ENCODE measurements at places on chromosomes 2 and 18.

GRCh38 chr2:234099266-234099665 lies 48.8 kb downstream of the SPP2 start:
- no peak for DNase-seq

DNA sequence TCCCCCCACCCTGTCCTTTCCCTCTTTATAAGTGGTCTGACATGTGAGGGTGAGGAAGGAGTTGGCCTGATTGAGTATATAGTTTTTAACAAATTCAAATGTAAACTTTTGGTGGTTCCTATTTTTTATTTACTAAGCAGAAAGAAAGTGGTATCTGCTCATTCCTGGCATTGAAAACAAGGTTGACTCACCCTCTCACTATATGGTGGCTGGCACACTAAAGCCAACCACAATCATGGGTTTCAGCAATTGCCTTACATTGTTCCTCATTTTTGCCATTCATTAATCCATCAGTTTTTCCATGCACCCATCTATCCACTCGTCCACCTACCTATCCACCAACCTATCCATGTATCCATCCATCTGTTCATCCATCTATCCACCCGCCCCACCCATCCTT lies 75.4 kb upstream of the IGFBP5 start:
- DNase-seq = no peak

- no peak for DNase-seq
Observed at GRCh38 chr2:129443865-129444739, 535.4 kb upstream of the RAB6C start.

- no peak for DNase-seq
Observed at GRCh38 chr2:78707776-78708386, 317.6 kb upstream of the REG3G start.
